CD4-positive, CD25-positive, alpha-beta regulatory T cell (primary cell): ENCODE measurements at places on chromosomes 3 and 15. TPM values are rescaled to one million over a fixed set of nuclear protein-coding genes. Genes with fewer than 3 reads are reported as not detected.

Gene EIF2B5
- total RNA-seq: 51.0 TPM

Gene TUSC7
- not detected for total RNA-seq

Gene GCNT3
- total RNA-seq: not detected

Gene PLA2G4E
- total RNA-seq: not detected

Gene RYR3
- 0.05 TPM for total RNA-seq

Gene ZMYND10
- total RNA-seq: 1.6 TPM

Gene CADPS
- total RNA-seq: not detected

Gene CFAP100
- total RNA-seq: not detected

Gene PPP1R14D
- not detected for total RNA-seq

Gene ADAMTSL3
- not detected for total RNA-seq

Gene PAK6
- not detected for total RNA-seq

Gene MAP6D1
- 1.9 TPM for total RNA-seq

Gene GOLGA8R
- 0.69 TPM for total RNA-seq

Gene SAXO2
- not detected for total RNA-seq

Gene CHRD
- total RNA-seq: not detected

Gene RARRES1
- total RNA-seq: not detected

Gene AGBL1
- not detected for total RNA-seq

Gene TNFAIP8L3
- not detected for total RNA-seq

Gene ERICH6
- total RNA-seq: not detected

Gene ENTPD3
- total RNA-seq: not detected

Gene EIF4E3
- 101 TPM for total RNA-seq

Gene CIB2
- total RNA-seq: 1.2 TPM

Gene SCN5A
- not detected for total RNA-seq

Gene CISH
- total RNA-seq: 23.4 TPM

Gene TTC23
- total RNA-seq: 0.67 TPM

Gene GOLGA6L4
- 5.1 TPM for total RNA-seq

Gene TPRG1
- 5.5 TPM for total RNA-seq

Gene ACTC1
- not detected for total RNA-seq

Gene PLA1A
- total RNA-seq: not detected

Gene CASR
- total RNA-seq: not detected

Gene ACKR4
- total RNA-seq: 0.27 TPM

Gene IGSF11
- total RNA-seq: not detected

Gene SERPINI1
- 2.4 TPM for total RNA-seq

Gene ARRDC4
- total RNA-seq: 0.37 TPM

Gene COL6A5
- not detected for total RNA-seq

Gene TMC3
- not detected for total RNA-seq

Gene SPESP1
- not detected for total RNA-seq

Gene ATP8B4
- 2.8 TPM for total RNA-seq

Gene TEX55
- total RNA-seq: not detected

Gene GABRA5
- total RNA-seq: not detected

Gene ATP13A5
- not detected for total RNA-seq

Gene MESP2
- not detected for total RNA-seq

Gene DAPK2
- total RNA-seq: 0.72 TPM

Gene TTLL13
- total RNA-seq: 0.25 TPM

Gene DUOXA2
- total RNA-seq: not detected
